ENCODE measurements at places on chromosomes 5 and 9.

- no peak for DNase-seq
These were observed 559.9 kb downstream of the PTPRD start for GRCh38 chr9:10052916-10053315.

GRCh38 chr9:87013490-87013889 is 66.2 kb upstream of the GAS1 start:
- no peak for DNase-seq

GRCh38 chr5:52771343-52772039 is 16.2 kb upstream of the ITGA1 start:
- no peak for DNase-seq

DNA sequence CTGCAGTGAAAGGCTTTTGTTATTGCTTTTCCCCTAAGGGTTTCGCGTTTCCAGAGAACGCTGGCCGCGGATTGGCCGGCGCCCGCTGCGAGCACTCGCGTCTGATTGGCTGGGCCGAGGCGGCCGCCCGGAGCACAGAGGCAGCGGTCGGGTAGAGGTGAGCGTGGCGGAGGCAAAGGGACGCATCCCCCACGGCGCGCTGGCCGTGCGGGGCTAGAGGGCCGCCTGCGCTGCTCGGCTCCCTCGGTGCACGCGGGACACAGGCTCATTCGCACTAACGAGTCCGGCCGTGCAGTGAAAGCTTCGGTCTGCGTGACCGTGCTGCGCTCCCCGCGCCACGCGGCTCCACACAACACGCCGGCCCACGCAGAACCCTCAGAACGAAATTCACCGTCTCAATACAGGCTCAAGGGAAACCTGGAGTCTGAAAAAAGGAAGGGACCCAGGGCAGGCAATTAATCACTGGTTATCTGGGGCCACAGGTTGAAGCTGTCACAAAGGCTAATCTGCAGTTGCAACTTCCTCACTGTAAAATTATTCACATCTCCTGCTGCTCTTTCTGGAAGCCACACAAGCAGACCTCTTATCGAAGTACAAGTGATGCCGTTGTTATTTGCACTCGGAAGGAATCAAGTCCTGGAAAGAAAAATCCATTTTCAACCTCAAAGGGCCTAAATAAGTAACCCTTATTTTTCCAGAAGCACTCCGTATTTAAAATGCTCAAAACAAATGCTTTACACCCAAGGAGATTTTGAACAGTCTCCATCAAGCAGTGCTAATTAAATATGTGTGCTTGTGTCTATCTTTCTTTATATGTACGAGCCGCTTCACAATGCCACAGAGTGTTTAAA is 94.6 kb downstream of the ZNF608 start:
- no peak for DNase-seq
